ENCODE measurements at places on chromosomes 2 and 18. TPM values are rescaled to one million over a fixed set of nuclear protein-coding genes. Genes with fewer than 3 reads are reported as not detected.
A peak's percentile ranks its signal among the peaks of the same experiment; 100 is the strongest.

DNA sequence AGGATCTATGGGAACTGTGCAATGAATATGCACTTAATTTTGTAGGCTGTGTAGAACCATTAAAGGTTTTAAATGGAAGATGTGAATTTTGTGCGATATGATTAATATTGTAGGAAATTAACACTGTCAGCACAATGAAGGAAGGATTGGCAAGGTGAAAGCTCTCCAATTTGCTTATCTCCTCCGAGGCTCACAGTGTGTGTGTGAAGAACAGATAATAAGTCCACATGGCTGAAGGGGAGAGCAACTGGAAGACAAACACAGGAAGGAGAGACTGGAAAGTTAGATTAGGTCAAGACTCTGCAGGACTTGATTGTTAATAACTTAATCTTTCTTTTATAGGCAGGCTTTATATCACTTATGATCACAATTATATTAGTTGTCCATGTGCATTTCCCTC is 269.7 kb upstream of the VRK2 start:
- DNase-seq: no peak

The ANO7 gene
- 2.1 TPM for polyA plus RNA-seq

GRCh38 chr2:232351686-232352510 is 26.7 kb upstream of the ALPP start:
- DNase-seq: no peak

GRCh38 chr2:183903026-183903425 is 695.3 kb upstream of the ZNF804A start:
- no peak for DNase-seq

- DNase-seq: peak; percentile 67
Measured at GRCh38 chr2:46847185-46847710, 68.4 kb downstream of the MCFD2 start.

The SULT1C4 gene
- 47.8 TPM for polyA plus RNA-seq

GRCh38 chr18:76405681-76406356 is 89.2 kb downstream of the ZNF516 start:
- DNase-seq: no peak

DNA sequence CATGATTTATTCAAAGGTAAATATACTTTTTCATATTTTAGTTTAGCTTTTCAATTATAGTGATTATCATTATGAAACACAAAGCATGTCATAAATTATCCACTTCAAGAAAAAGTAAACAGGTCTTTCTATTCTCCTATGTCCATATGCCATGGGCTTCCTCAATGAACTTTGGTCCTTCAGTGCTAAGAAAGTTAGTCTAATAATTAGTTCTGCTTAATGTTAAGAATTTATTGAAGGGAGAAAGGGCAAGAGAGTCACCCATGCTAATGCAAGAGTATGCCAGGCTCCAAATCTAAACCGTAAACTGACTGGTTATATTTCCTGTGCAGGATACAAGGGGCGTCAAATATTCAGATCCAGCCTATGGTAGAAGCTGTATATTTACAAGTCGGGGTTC is 96.2 kb downstream of the GORASP2 start:
- no peak for DNase-seq

The ATP6V1C2 gene
- polyA plus RNA-seq: 7.3 TPM

DNA sequence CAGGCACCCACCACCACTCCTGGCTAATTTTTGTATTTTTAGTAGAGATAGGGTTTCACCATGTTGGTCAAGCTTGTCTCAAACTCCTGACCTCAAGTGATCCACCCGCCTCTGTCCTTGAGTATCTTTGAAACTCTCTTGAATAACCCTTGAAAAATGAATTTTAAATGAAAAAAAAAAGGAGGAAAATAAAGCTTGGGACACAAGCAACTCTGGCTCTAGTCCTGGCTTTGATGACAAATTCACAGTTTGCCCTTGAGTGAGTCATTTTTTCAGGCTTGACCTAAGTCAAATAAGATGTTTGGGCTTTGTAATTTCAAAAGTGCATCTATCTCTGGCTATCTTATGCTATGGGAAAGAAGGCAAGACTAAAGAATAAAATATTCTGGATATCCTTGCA is 79.0 kb upstream of the TRIB2 start:
- no peak for DNase-seq

DNA sequence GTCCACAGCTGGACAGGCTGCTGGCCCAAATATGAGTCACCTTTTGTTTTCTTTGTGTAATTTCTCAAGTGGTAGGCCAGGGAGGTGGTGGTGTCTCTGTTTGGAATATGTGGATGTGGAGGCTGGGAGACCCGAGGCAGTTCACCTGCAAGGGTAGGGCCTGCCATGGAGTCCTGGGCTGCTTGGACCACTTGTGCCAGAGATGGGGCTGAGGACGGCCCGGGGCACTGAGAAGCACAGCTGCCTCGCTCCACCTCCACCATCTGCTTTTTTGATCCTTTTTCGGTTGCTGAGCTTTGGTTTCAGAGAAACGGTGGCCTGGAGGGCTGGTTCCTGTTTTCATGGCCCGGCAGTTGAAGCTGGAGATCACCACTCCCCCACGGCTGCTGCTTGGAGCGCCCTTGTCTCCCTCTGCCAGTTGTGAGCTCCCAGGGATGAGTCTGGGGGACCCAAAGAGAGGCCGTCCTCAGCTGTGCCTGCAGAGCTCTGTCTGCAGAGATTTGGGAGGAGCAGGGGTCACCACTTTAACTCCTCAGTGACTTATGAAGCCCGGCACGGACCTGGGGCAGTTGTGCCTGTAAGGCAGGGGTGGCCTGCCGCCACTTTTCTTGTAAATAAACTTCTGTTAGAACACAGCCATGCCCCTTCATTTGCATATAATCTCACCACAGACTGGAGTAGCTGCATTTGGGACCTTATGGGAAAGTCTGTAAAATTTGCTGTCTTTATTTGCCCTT is 67.6 kb upstream of the MCFD2 start:
- no peak for DNase-seq

The MALT1 gene
- 30.0 TPM for polyA plus RNA-seq

GRCh38 chr2:120293096-120294007 is 40.7 kb downstream of the RALB start:
- no peak for DNase-seq

GRCh38 chr18:27921392-27921791 is 255.5 kb downstream of the CDH2 start:
- no peak for DNase-seq

DNA sequence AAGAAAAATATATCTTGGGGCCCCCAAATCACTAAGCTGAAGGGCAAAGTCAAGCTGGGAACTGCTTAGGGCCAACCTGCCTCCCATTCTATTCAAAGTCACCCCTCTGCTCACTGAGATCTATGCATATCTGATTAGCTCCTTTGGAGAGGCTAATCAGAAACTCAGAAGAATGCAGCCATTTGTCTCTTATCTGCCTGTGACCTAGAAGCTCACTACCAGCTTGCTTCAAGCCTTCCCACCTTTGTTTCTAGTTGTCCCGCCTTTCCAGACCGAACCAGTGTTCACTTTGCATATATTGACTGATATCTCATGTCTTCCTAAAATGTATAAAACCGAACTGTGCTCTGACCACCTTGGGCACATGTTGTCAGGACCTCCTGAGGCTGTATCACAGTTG is 479.4 kb downstream of the METTL4 start:
- no peak for DNase-seq

The STAT1 gene
- 163 TPM for polyA plus RNA-seq

DNA sequence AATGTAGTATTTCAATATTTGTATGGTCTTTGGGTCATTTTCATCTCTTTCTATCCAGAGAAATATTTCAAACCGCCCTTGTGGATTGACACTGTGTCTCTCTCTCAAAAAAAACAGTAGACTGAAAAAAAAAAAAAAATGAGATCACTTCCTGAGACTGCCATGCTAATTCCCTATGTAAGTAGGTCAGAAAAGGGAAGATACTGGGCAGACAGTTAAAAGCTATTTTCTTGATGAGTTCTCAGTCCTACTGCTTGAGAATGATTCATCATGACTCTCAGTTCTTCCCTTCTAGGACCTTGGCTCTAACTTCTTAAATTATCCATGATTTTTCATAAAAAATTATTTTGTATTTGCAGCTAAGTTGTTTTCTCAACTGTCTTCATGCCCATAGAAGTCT is 672.3 kb upstream of the REG3G start:
- no peak for DNase-seq

DNA sequence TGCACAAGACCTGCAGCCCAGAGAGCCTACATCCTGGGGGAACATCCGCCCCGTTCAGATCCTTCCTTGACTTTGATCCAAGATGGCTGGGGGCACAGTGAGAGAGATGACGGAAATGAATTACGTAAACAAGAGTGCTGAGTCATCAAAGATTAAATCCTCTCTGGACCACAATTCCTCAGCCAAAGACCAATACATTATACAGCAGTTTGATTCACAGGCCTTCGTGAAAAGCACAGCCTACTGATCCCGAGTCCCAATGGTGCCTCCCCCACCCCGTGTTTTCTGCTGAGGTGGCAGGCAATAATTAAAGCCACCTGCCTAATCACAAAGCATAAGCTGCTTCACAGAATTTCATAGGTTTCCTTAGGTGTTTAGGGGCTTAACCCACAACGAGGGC is 43.0 kb downstream of the MYO5B start:
- DNase-seq: no peak

The SCYGR6 gene
- polyA plus RNA-seq: not detected

GRCh38 chr18:65990944-65991708 is 240.3 kb downstream of the CDH7 start:
- DNase-seq: no peak

The ANKRD23 gene
- polyA plus RNA-seq: 2.9 TPM

The TUBA4B gene
- polyA plus RNA-seq: 1.3 TPM

- DNase-seq: no peak
Measured at GRCh38 chr2:196318517-196319377, 147.4 kb upstream of the STK17B start.

- DNase-seq: no peak
Measured at GRCh38 chr18:63679820-63680606, 18.3 kb upstream of the SERPINB3 start.

DNA sequence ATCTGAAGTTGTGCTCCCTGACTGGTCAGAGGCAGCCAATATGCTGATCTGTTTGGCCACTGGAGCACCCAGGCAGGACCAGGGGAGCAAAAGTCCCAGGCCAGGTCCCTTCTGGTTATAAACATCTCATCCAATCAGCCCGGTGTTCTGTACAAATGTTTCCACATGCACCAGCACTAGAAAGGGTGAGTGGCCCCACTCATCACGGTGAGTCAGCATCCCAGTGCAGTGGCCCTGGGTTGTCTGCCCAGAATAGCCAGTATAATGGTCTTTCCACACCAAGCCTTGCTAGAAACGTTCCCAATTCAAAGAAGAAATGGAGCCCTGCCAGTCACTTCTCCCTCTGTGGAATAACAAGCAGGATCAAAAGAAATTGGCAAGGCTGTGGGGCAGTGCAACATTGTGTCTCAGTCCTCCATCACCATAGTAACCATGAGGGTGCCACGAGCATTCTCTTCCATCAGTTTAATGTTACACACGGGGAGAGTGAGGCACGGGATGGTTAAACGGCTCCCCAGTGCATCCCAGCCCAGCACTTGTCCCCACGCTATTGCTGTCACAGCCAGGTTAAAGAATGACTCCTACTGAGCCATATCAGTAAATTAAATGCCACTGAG is 174.9 kb downstream of the SEPTIN10 start:
- DNase-seq: no peak

GRCh38 chr2:18536100-18536499 is 24.4 kb downstream of the RDH14 start:
- no peak for DNase-seq

Data from right renal cortex interstitium (tissue), 3 donors.